ENCODE measurements at places on chromosomes 1 and 21.

GRCh38 chr1:181396171-181396670 is 87.1 kb upstream of the CACNA1E start:
- no peak for DNase-seq

DNA sequence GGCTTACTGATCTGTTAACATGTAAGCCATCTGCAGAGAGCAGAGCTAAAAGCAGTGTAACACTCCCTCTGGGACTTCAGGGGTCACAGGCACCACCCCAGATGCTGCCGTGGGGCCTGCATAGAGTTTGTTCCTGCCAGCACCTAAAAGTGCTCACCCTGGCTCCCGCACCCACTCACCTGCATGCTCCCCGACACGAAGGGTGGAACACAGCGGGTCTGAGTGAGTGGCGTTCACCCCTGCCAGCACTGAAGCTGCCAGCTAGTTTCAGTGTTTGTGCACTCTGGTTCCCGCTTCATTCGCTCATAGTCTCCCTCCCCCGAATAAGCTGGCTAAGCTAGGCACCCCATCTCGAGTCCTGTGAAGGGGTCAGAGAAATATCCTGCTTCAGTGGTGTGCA is 1681.0 kb downstream of the NCAM2 start:
- no peak for DNase-seq

- no peak for DNase-seq
Observed at GRCh38 chr1:230396966-230397365, 29.2 kb downstream of the PGBD5 start.

DNA sequence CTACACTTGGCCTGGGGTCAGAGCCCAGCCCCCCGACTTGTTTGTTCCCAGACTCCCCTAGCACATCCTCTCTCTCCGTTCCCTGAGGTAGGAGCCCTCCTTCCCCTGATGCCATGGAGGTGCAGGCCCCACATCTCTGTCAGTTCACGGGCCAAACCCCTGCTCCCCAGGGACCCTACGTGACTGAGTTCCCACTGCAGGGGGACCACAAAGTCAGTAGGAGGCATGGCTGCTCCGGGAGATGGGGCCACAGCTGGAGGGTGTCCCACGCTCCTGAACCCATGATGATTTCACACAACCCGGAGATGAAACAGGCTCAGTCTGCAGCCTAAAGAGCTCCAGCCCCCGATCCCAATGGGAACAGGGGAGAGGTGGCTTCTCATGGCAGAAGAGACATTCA is 272.2 kb downstream of the NPHP4 start:
- DNase-seq, result no peak

- DNase-seq, result no peak
Observed at GRCh38 chr1:195345149-195345548, 1263.1 kb downstream of the KCNT2 start.

GRCh38 chr1:232515706-232516105 is 114.2 kb downstream of the SIPA1L2 start:
- no peak for DNase-seq

DNA sequence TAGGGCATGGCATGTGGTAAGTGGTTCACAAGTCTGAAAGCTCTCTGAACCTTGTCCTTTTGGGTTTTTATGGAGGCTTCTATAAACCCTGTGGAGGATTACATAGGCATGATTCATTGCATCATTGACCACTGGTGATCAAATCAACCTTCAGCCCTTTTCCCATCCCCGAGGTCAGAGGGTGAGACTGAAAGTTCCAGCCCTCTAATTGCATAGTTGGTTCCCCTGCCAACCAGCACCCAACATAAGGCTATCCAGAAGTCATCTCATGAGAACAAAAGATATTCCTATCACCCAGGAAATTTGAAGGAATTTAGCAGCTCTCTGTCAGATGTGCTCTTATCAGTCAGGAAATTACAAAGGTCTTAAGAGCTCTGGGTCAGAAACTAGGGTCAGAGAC is 89.5 kb upstream of the ARTN start:
- DNase-seq, result no peak

DNA sequence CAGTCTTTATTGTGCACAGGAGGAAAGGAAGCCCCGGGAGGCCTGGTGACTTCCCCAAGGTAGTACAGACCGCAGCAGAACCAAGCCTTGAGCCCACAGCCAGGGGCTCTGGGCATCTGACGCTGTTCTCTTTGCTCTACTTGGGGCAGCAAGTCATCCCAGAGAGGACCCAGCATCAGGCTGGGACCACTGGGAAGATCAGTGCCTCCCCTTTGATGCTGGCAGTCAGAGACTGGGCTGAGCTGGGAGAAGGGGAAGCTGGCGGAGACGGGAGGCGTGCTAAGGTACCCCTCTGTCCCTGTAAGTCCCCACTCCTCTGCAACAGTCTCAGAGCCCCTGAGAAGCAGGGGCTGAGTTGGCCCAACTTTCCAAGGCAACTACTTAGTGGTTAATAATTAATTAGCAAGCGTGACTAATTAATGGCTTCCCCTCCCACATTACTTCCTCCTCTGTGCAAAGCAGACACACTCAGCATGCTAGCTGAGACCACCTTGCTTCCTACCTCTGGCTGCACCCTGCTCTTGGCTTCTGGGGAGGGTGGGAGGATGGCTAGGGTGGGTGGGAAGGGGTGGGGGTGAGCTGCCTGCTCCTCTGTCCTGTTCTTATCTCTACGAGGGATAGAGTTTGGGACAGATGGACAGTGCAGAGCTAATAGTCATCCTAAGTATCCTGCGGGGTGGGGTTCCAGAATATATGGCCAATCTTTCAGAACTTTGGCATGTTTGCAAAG is 1.3 kb downstream of the INAVA start:
- no peak for DNase-seq

DNA sequence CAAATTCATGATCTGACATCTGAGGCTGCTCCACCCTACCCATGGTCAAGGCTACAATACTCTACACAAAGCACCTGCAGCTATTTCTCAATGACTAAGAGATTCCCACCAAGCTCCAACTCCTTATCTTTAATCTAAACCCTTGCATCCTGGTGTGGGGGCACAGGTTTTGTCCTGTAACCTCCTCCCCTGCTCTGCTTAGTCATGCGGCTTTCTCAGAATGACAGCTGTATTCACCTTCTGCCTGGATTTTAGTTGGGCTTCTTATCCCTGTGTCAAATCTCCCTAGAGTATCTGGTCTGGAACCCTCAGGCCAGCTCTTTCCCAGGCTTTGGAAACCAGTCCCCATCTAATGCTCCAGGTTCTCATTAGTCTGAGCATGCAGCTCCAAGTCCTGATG is 159.0 kb downstream of the BARHL2 start:
- no peak for DNase-seq

DNA sequence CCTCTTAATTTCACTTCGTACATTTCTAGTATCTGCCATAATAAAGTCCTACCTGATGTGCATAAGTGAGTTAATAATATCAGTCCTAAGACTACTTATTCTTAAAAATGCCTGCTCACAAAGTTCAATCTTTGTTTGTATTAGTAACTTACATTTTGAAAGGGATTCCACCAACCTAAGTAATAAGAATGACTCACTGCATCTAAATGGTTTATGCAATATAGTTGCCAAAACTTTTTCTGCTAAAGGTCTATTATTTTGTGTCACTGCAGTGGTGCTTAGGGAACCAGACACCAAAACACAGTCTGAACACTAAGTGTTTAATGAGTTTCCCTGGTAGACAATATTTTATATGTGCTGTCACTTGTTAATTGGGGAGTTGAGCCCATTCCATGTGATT is 1.8 kb downstream of the ZNF669 start:
- DNase-seq, result no peak

GRCh38 chr1:197305925-197306324 is 37.9 kb downstream of the CRB1 start:
- peak; percentile 44 for DNase-seq

DNA sequence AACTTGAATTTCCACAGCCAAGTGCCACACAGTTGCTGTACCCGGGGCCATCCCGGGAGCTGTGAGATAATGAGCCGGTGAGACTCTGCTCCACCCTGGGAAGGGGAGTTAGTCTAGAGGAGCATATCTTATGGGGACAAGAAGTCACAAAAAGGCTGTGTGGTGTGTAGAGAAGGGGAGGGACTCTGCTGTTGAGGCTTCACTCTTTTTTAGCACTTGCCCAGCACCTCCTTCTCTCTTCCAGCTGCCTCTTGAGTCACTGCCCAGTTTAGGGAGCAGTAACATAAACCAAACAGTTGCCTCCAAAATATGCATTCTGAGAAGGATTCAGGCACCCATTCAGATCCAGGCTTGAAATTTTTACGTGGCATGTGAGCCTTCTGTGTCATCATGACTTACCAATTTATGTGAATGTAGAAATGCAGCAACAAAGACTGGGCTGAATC is 744 bp upstream of the WDR26 start:
- peak; percentile 84 for DNase-seq

GRCh38 chr1:19613171-19613703 is 30.9 kb upstream of the NBL1 start:
- no peak for DNase-seq

GRCh38 chr1:53689736-53690326 is 49.1 kb downstream of the GLIS1 start:
- DNase-seq, result no peak

DNA sequence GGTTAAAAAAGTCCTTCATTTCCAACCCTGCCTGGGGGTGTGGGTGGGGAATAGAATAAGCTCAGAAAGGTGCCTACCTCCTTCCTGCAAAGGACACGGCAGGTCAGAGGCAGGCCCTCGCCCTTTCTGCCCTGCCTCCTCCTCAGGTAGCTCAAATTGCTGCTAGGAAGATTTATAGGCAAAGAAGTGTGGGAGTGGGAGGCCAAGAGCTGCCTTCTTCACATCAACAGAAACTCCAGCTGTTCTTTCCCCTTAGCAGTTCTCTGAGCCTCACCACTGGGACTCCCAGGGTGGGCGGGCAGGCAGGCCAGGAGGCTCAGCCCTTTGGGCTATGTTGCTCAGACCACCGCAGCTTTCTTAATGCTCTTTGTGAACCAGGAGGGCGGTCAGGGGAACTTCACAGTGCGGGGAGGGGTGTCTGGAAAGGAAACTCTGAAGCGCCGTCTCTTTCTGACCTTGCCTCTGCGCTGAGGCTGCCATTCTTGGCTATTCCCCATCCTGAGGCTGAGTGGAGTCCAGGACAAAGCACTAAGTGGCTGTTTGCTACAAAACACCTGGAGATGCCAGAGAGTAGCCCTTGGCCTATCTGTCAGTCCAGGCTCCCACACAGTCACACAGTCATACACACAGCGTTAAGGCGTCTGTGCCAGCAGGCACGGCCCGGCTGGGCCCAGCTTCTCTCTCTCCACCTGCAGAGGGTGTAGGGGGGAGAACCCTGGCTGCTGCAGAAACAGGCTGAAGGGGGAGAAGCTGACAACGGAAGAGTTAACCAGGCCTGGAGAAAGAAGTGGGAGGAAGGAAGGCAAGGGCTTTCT is 3.0 kb upstream of the A3GALT2 start:
- no peak for DNase-seq

DNA sequence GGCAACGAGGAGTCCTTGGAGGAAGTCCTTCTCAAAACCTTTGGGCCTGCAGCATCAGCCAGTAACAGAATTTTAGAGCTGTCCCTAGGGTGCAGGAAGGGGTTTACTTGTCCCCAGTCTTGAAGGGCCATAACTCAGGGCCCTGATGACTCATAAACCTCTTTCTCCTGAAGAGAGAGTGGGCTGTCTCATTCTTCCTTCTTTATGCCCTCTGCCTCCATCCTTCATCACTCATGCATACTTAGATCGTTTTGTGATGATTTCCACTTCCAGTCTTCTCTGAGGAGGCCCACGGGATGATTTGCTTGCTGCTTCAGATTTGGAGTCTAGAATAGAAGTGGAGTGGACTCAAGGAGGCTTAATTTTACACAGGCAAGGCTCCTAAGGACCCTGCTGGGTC is 60.2 kb downstream of the NDUFS5 start:
- DNase-seq, result no peak

GRCh38 chr1:201499795-201500669 is 6.9 kb downstream of the CSRP1 start:
- DNase-seq, result no peak

- DNase-seq, result no peak
Observed at GRCh38 chr1:117821382-117821755, 108.1 kb downstream of the GDAP2 start.

DNA sequence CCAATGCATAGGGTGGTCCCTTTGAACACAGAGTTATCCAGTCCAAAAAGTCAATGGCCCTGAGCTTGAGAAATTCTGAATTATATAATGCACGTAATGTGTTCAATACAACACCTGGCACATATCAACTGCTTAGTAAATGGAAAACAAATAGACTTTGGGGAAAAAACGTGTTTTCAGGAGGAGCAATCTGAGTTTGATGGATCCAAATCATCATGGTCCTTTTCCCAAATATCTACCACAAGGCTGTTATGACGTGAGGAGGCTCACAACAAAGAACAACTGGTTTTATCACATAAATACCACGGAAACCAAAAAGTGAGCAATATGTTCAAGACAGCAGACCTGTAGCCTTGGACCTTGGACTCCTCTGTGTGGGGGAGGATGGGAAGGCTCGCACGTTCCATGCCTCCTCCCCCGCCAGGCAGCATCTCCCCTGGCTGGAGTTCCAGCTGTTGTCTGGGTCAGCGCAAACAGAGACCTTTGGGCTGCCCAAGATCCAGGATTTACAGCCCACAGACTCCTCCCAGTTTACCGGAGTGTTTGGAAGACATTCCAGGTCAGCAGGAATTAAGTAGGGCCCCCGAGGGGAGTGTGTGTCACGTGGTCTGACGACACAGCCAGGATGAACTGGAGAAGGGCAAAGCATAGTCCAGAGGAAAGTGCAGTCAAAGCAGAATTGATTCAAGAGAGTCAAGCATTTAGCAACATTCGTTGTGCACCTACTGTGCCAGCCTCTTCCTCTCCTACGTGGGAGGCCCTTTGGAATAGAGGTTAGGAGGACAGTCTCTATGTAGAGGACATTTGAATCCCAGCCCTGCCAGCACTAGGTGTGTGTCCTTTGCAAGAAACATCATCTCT is 32.2 kb upstream of the MED18 start:
- peak; percentile 26 for DNase-seq

DNA sequence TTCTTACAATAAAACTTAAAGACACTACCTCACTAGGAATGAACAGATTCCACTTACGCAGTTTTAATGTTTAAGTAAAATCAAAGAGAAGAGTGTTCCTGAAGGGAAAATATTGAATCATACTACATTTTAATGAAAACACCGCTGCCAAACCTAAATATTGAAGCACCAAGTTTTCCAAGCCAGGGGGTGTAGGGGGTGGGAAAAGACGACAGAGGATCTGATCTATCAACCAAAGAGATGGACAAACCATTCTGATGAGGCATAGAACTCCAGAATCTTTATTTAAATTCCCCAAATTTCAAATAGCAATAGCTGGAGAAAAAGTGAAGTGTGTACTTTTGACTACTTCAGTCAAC is 1.2 kb downstream of the ELK4 start:
- no peak for DNase-seq

GRCh38 chr21:36768496-36768895 is 69.6 kb downstream of the SIM2 start:
- no peak for DNase-seq

DNA sequence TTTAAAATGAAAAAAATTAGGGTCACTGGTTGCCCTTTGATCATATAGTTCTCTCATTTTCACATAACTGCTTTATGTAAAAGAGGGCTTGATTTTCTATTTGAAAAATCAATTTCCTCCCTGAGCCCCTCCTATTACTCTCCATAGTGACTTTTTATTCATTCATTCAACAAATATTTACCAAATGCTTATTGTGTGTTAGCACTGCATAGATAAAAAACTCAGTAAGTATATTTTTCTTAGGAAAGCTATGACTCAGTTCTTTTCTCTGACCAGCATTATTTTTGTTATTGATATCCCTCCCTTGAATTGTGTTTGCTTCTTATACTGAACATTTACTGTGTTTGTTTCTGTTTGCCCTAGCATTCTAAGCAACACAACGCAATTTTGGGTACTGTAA is 59.8 kb downstream of the NTNG1 start:
- DNase-seq, result no peak

- peak; percentile 89 for DNase-seq
Observed at GRCh38 chr1:39623053-39623452, 16.4 kb downstream of the HEYL start.
